Glutamatergic neuron (in vitro differentiated cells): ENCODE measurements at places on chromosomes 2 and 18. TPM values are rescaled to one million over a fixed set of nuclear protein-coding genes. Genes with fewer than 3 reads are reported as not detected.

TCF23 gene
- total RNA-seq = not detected

RAPGEF4 gene
- 8.7 TPM for total RNA-seq

SERPINB3 gene
- total RNA-seq = not detected

ZEB2 gene
- total RNA-seq = 121 TPM

ALPG gene
- 2.4 TPM for total RNA-seq

FBXO48 gene
- total RNA-seq = 0.81 TPM

MSGN1 gene
- total RNA-seq = not detected

NT5C1B gene
- not detected for total RNA-seq

COL4A3 gene
- not detected for total RNA-seq

GRCh38 chr2:98759827-98760625, 29.1 kb upstream of the MGAT4A start:
- no peak overlapping the region for H3K27ac ChIP-seq
- H3K4me1 ChIP-seq = peaks cover 7% of the 10 kb centered on the region
- H3K4me3 ChIP-seq = no peak overlapping the region
- H3K27me3 ChIP-seq = peaks cover 8% of the 10 kb centered on the region
- DNase-seq = no peak

DNA sequence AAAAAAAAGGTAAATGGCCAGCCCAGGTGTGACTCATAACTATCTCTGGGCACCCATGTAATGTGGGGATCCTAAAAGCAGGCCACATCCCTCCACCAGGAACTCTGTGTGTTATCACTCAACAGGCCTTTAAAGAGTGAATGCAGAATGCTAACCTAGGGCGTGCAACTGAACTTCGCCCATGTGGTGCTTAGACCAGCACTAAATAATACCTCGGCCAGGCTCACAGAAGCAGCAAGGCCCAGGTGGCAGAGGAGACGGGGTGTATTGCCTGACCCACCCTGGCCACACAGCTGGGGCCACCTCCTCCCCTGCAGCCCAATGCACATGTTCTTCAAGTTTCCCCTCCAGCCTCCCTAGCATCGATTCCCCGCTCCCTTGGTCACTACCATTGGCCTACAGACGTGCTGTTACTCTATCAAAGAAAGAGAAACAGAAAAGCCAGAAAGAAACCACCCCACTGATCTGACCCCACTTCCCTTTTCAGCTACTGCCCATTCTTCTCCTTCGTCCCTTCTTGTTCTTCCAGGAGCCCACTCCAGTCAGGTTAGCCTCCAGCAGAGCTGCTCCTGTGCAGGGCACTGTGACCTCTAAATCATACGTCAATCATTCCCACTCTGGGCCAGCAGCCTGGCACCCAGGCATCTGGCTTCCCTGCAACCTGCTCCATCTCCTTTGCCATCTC, 22.0 kb downstream of the FAM178B start:
- H3K27ac ChIP-seq = no peak overlapping the region
- peaks cover 11% of the 10 kb centered on the region for H3K27me3 ChIP-seq
- H3K36me3 ChIP-seq = no peaks in the 10 kb centered on the region
- no peaks in the 10 kb centered on the region for H3K4me1 ChIP-seq

DNA sequence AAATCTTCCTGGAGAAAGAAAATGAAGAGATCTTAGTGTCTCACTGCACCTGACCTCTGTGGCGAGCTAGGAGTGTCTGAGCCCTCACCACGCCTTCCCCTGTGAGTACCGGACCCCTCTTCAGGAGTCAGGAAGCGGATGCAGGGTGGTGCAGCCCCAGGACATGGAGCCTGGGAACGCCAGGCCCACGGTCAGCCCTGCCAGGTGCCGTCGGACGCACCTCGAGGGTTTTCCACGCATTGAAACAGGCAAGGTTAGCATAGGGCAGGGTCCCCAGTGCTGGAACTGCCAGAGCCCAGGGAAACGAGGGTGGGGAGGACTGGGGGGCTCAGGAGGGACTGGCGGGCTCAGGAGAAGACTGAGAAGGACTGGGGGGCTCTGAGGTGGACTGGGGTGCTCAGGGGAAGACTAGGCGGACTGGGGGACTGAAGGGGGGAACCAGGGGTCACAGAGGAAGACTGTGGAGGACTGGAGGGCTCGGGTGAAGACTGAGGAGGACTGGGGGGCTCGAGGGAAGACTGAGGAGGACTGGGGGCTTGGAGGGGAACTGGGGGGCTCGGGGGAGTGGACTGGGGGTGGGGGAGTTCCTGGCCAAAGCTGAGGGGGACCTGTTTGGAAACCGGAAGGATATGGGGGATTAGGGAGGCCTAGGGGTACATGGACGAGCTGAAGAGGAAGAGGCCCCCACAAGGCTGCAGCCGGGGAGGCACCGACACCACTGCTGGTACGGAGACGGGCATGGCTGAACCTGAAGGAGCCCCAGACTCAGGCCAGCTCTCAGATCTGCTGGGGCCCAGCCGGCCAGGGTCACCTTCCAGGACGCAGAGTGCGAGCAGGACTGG, 65.2 kb upstream of the SNTG2 start:
- no peak overlapping the region for H3K27ac ChIP-seq
- H3K4me1 ChIP-seq = peaks cover 7% of the 10 kb centered on the region
- no peak overlapping the region for H3K4me3 ChIP-seq
- peaks cover 5% of the 10 kb centered on the region for H3K27me3 ChIP-seq

DNA sequence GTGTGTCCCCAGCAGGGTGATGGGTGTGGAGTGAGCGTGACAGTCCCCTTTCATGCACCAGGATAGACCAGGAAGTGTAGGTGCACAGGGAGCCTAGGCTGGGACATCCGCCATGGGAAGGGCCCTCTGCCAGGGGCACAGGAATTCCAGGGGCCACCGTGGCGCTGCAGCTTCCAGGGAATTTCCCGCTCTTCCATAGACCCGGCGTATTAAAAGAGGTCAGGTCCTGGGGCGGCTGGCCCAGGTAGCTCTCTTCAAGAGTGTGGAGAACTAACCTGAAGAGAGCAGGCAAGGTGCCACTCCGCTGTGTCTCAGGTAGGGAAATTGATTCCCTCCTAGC, 42.0 kb downstream of the ATP6V1C2 start:
- H3K4me3 ChIP-seq = no peak overlapping the region
- no peak overlapping the region for H3K27ac ChIP-seq

GRCh38 chr2:202109139-202109736, 36.2 kb downstream of the KIAA2012 start:
- peaks cover 19% of the 10 kb centered on the region for H3K4me1 ChIP-seq
- peaks cover 4% of the 10 kb centered on the region for H3K27me3 ChIP-seq
- H3K27ac ChIP-seq = no peak overlapping the region
- no peaks in the 10 kb centered on the region for H3K36me3 ChIP-seq
- no peak for DNase-seq

- H3K27ac ChIP-seq = no peak overlapping the region
- H3K4me1 ChIP-seq = no peaks in the 10 kb centered on the region
- no peak overlapping the region for H3K4me3 ChIP-seq
- DNase-seq = no peak
Measured at GRCh38 chr2:157032017-157032416, 225.5 kb upstream of the GALNT5 start.

GRCh38 chr2:44929159-44929734, 12.3 kb upstream of the SIX3 start:
- no peaks in the 10 kb centered on the region for H3K36me3 ChIP-seq
- DNase-seq = peak; percentile 22
- H3K27ac ChIP-seq = no peak overlapping the region
- H3K27me3 ChIP-seq = peaks cover 53% of the 10 kb centered on the region

DNA sequence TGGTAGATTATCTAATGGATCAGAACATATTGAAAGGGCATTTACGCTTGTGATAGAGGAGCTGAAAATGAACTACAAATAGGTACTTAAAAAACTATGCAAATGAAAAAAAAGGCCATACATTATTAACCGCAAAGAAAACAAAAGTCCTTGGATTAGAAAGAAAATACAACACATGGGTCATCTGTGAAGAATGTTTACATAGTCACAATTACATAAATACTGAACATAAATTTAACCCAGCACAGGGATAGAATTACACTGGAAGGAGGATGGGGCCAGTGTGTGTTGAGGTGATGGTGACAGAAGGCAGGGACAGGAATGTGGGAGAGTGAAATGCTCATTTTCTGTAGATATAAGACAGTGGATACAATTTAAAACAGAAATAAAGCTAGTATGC, 6.6 kb downstream of the NTSR2 start:
- no peak overlapping the region for H3K27ac ChIP-seq
- no peaks in the 10 kb centered on the region for H3K4me1 ChIP-seq
- H3K27me3 ChIP-seq = peaks cover 4% of the 10 kb centered on the region
- H3K36me3 ChIP-seq = peaks cover 15% of the 10 kb centered on the region
- DNase-seq = no peak
- H3K4me3 ChIP-seq = no peak overlapping the region

- H3K4me3 ChIP-seq = no peak overlapping the region
- H3K4me1 ChIP-seq = no peaks in the 10 kb centered on the region
- DNase-seq = no peak
- H3K36me3 ChIP-seq = no peaks in the 10 kb centered on the region
- no peaks in the 10 kb centered on the region for H3K27me3 ChIP-seq
Measured at GRCh38 chr2:7539760-7540159, 622.5 kb downstream of the RNF144A start.

DNA sequence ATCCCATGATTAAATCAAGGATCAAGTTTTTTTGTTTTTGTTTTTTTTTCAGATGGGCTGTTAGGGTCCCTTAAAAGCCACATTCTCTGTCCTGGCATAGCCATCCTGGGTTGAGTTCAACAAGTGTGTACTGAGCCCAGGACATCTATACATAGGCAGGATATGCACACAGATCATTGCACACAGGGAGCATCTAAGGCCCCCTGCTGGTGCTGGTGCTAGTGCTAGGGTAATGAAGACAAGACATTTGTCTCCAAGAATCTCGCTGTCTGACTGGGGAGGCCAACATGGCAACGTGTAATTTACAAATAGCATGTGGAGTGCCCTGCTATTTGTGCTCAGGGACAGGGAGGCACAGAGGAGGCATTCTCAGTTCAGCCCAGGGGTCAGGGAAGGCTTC, 124.5 kb downstream of the VAPA start:
- peaks cover 5% of the 10 kb centered on the region for H3K36me3 ChIP-seq
- peaks cover 42% of the 10 kb centered on the region for H3K4me1 ChIP-seq
- no peak overlapping the region for H3K27ac ChIP-seq
- no peak overlapping the region for H3K4me3 ChIP-seq

- H3K36me3 ChIP-seq = no peaks in the 10 kb centered on the region
- H3K27ac ChIP-seq = peak overlapping the region; percentile 95
- peaks cover 46% of the 10 kb centered on the region for H3K4me1 ChIP-seq
- DNase-seq = no peak
- peak overlapping the region; percentile 7 for H3K4me3 ChIP-seq
Measured at GRCh38 chr2:234377761-234378391, 119.0 kb downstream of the ARL4C start.

DNA sequence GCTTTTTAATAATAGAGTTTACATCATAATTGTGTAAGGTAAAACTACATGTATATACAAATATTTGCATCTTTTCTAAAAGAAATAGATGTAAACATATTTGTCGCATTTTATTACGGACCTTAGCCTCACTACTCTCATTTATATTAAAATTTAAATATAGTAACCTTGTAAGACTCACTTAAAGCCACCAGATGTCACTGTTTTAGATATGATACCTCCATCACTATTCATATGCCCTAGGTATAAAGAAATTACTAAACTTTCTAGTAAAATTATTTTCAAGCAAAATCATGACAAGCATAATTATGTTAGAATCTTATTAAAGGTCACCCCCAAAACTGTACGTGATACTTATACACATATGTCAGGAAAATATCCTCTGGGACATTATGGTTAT, 674.3 kb upstream of the REG3G start:
- H3K27ac ChIP-seq = no peak overlapping the region
- no peaks in the 10 kb centered on the region for H3K36me3 ChIP-seq
- no peak for DNase-seq
- H3K4me1 ChIP-seq = no peaks in the 10 kb centered on the region

- H3K27ac ChIP-seq = no peak overlapping the region
- no peak overlapping the region for H3K4me3 ChIP-seq
- no peak for DNase-seq
- H3K27me3 ChIP-seq = no peaks in the 10 kb centered on the region
- H3K4me1 ChIP-seq = peaks cover 13% of the 10 kb centered on the region
Measured at GRCh38 chr18:3209859-3210569, 9.8 kb downstream of the MYOM1 start.

DNA sequence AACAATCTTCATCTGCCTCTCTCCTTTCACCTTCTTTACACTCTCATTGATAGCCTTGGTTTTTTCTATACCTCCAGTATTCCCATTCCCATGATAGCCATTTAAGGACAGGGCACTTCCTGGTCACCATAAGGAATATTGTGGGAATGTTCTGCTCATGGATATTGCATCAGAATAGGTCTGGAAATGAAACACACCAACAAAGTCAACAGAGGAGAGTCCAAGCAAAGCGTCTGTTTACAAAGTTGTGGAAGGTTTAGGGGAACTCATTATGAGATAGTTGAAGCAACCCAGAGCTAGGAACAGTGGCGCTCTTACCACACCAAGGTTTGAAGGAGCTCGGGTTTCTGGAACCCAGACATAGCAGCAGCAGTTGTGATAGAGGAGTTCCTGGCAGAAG, 150.3 kb upstream of the TNP1 start:
- H3K27me3 ChIP-seq = no peaks in the 10 kb centered on the region
- H3K27ac ChIP-seq = no peak overlapping the region
- no peak overlapping the region for H3K4me3 ChIP-seq

GRCh38 chr2:135154962-135155361, 102.9 kb downstream of the RAB3GAP1 start:
- no peaks in the 10 kb centered on the region for H3K27me3 ChIP-seq
- no peaks in the 10 kb centered on the region for H3K36me3 ChIP-seq
- H3K27ac ChIP-seq = no peak overlapping the region
- H3K4me3 ChIP-seq = no peak overlapping the region
- H3K4me1 ChIP-seq = no peaks in the 10 kb centered on the region
- DNase-seq = no peak

- no peaks in the 10 kb centered on the region for H3K36me3 ChIP-seq
- H3K4me3 ChIP-seq = peak overlapping the region; percentile 95
- H3K4me1 ChIP-seq = peaks cover 17% of the 10 kb centered on the region
- H3K27me3 ChIP-seq = peaks cover 2% of the 10 kb centered on the region
Measured at GRCh38 chr2:3377279-3377611, 373 bp downstream of the EIPR1 start.

DNA sequence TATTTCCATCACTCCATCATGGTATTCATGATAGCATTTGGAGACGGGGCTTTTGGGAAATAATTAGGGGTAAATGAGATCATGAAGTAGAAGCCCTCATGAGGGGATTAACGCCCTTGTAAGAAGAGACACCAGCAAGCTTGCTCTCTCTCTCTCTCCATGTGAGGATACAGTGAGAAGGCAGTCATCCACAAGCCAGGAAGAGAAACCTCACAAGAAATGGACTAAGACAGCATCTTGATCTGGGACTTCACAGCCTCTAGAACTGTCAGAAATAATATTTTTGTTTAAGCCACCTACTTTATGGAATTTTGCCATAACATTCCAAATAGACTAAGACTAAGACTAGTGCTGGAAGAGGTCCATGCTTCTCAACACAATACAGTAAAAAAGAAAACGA, 464.6 kb upstream of the GCFC2 start:
- no peak for DNase-seq
- H3K36me3 ChIP-seq = peaks cover 34% of the 10 kb centered on the region
- no peaks in the 10 kb centered on the region for H3K4me1 ChIP-seq
- H3K27ac ChIP-seq = no peak overlapping the region

GRCh38 chr2:137523931-137524330, 440.3 kb upstream of the HNMT start:
- no peak overlapping the region for H3K27ac ChIP-seq
- peaks cover 4% of the 10 kb centered on the region for H3K27me3 ChIP-seq
- DNase-seq = no peak
- H3K4me1 ChIP-seq = peaks cover 21% of the 10 kb centered on the region
- no peaks in the 10 kb centered on the region for H3K36me3 ChIP-seq
- no peak overlapping the region for H3K4me3 ChIP-seq

- no peak for DNase-seq
- H3K36me3 ChIP-seq = no peaks in the 10 kb centered on the region
- no peak overlapping the region for H3K27ac ChIP-seq
Measured at GRCh38 chr2:67048314-67048713, 348.8 kb upstream of the ETAA1 start.

GRCh38 chr2:201879996-201880395, 73.7 kb downstream of the CDK15 start:
- no peak overlapping the region for H3K4me3 ChIP-seq
- no peak overlapping the region for H3K27ac ChIP-seq
- peaks cover 13% of the 10 kb centered on the region for H3K4me1 ChIP-seq
- H3K36me3 ChIP-seq = no peaks in the 10 kb centered on the region
